Activated CD8-positive, alpha-beta memory T cell treated with anti-CD3 and anti-CD28 coated beads for 1 hour (primary cell): ENCODE measurements at places on chromosomes 7 and 10.

- no peak for DNase-seq
Measured at GRCh38 chr10:10911035-10911434, 106.6 kb upstream of the CELF2 start.

DNA sequence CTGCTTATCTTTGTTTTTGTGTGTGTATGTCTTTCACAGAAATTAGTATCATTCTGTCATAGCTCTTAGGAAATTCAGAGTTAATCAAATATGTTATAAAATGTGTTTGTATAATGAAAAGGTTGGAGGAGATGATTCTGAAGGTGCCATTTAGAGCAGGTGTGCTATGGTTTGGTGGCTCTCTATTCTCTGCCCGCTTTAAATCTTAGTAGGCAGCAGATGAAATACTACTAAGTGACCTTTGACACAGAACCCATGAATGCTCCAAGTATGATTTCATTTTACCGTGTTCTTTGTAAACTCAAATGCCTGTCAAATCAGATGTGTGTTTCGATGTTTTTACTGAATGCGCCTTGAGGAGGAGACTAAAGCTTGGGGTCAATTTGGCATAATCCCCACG is 24.5 kb downstream of the ZEB1 start:
- no peak for DNase-seq

- DNase-seq: no peak
Measured at GRCh38 chr10:6200734-6201515, 1.8 kb upstream of the PFKFB3 start.

GRCh38 chr7:140911746-140912145 is 13.0 kb downstream of the BRAF start:
- DNase-seq: no peak

GRCh38 chr10:132265890-132266496 is 41.8 kb downstream of the STK32C start:
- DNase-seq: no peak

DNA sequence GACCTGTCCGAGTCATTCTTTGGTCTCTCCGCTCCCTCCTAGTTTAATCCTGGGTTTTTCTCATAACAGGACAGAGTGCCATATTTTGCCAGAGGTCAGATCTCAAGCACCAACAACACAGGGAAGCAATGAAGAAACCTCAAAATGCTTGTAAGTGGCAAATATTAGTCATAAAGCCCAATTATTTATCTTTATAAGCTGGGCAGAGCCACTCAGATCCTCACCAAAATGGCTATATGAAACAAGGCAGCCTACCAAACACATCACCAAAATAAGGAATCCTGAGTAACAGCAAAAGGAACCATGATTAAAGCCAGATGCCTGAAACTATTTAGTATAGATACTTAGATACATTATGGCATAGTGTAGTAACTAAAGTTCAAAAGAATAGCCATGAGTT is 4.7 kb downstream of the ECD start:
- no peak for DNase-seq

DNA sequence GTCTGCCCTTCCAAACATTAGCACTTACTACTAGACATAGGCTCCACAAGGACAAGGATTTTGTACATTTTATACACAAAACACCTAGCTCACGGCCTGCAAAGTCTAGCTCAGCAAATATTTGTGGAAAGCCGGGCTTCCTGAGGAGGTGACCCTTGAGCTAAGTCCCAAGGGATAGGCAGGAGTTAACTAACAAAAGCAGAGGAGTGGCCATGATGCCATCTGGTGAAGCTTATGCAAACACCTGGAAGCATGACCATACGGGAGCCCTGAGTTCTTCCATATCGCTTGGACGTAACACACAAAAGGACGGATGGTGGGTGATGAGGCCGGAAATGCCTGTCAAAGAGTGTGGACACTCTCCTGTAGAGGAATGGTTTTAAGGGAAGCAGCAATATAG is 25.9 kb upstream of the YAE1 start:
- DNase-seq: no peak
